Activated naive CD4-positive, alpha-beta T cell treated with anti-CD3 and anti-CD28 coated beads, Interleukin-2, amount 10 ng/mL, durations not matched to agents 7 days and 5 days (primary cell): ENCODE measurements at places on chromosomes 1 and 21.

- DNase-seq: no peak
Observed at GRCh38 chr1:205066141-205066818, 18.0 kb downstream of the TMEM81 start.

DNA sequence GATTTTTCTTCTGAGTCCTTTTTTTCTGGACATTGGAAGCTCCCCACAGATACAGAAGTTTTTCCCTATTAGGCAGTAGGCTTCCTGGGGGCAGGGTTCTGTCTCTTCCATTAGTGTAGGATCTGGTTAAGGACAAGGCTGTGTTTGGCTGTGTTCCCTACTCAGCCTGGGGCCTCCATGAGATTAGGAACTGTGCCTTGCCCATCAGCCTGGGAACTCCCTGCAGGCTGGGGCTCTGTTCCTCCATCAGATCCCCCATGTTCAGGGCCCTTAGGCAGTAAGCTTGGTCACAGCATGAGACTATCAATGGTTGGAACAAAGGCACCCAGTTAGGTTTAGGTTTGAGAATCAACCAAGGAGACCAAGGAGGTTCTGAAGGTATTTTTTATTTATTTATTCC is 22.7 kb downstream of the NAV1 start:
- no peak for DNase-seq

GRCh38 chr21:33041981-33042380 is 16.2 kb downstream of the OLIG2 start:
- no peak for DNase-seq

GRCh38 chr1:156741481-156741983 is 644 bp upstream of the MRPL24 start:
- DNase-seq: no peak

DNA sequence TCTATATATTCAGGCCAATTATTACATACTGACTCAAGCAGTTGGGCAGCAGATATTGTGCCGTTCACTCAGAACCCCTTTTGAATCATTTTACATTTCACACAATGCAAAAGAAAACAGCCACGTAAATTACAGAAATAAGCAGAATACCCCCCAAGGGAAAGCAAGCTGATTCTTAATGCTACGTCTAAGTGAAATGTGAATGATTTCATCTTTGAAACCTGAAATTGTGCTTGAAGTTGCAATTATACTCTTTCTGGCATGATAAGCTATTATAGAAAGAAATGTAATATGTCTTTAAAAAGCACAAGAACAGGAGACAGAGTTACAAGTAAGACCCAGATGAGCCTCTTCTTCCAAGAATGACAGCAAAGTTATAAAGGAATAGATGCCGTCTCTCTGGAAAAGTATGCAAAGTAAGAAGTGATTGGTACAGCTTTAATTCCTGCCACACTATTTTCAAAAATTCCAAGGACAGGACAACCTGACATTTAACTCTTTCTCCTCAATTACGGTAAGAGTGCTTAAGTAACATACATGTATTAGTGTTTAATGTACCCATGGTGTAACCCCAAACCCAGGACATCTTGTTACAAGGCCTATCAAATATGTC is 891.5 kb upstream of the ADGRL2 start:
- no peak for DNase-seq

DNA sequence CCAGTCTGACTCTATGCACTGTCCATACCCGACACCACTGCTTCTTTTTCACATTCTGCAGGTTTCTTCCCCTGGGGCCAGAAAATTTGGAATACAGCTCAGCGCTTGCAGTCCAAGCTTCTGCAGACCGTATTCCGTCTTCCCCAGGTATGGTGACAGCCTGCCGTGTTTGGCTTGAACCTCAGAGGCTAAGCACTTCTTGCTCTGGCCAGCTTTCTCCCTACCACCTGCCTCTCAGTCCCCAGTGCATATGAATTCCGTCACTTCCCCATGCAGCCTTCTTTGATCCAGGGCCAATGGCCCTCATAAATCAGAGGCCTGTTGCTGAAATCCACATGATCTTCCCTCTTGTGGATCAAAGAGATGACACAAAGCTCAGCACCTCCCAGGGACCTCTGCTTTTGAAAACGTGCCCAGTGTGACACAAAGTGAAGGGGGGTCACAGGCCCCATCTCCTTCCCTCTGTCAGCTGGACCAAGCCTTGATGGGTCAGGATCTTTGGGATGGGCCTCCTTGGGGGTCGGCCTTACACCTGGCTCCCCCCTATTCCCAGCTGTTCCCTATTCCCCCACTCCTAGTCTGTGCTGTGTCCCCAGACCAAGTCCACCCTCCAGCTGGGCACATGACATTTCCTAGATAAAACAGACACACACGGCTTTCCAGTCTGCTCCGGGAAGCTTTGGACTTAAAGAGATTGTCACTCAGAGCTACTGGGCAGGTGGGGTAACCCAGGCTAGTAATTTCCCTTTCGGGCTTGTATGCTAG is 66.6 kb downstream of the HMGB4 start:
- DNase-seq: no peak

- no peak for DNase-seq
Observed at GRCh38 chr1:207646944-207647579, 2.1 kb downstream of the CR1L start.

DNA sequence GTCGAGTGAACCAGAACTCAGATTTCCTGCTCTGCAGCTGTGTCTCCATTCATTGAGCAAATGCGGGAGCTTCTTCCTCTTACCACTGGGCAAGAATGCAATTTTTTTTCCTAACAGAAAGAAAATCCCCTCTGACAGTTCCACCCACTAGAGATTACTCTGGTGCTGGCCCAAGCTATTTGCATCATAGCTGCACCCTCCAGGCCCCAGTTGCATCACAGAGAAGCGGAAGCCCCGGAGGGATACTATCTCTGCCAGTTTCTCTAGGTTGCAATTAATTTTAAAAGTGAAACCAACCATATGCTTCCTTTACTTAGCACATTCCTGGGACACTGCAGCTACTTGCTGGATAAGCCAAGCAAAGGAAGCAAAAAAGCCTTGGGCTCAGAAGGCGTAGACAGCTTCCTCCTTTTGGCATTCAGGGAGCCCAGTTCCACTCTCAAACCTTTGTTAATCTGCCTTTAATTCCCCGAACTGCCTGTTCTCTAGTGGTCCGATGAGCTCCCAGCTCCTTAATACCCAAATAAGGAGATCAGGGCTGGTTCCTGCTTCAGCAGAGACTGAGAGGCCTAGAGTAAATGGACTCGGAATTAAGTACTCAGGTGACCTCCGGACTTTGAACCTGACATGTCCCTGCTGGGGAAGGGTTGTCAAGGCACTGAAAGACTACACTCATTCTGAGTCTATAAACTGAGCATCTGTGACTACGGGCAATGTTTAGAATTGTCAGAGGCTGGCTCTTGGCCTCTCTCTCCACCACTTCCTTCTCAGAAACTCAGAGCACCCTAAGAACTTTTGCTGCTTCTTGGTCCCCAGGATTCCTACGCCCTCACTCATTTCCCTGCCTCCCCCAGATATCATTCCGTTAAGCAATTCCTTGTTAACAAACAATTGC is 72.5 kb upstream of the TNFSF18 start:
- DNase-seq: no peak

- DNase-seq: no peak
Observed at GRCh38 chr1:240287722-240288121, 196.0 kb downstream of the FMN2 start.

DNA sequence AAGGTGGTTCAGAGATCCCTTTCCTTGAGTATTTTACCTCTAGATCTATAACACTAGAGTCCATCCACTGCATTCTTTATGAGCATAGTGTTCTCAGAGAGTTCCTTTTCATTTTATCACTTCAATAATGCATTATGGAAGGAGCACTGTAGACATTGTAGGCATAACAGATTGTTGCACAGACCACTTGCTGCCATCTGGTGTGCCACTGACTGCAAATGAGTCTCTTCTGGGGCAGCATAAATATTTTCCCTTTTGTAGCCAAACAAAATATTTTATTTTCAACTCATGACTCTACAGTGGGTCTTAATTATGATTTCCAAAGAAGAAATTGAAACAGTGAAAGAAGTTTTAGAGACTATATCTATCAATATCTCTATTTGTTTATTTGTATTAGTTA is 290.4 kb downstream of the OLFM3 start:
- no peak for DNase-seq

DNA sequence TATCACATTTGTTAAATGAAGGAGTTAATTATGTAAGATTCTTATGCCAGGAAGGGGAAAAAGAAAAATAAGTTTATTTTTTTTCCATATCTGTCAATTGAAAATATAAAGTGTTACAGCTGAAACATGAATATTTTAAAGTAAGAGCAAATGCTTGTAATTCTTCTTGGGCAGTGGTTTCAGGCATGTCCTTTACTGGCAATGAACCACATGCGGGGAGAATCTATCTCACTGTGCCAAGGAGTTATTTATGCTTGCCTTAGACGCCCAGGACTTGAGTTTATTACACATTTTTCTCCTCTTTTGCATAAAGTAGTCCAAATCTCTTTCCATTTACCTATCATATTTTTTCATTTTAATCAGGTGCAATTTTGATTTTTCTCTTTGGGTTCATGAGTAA is 207.8 kb upstream of the NRIP1 start:
- DNase-seq: no peak

DNA sequence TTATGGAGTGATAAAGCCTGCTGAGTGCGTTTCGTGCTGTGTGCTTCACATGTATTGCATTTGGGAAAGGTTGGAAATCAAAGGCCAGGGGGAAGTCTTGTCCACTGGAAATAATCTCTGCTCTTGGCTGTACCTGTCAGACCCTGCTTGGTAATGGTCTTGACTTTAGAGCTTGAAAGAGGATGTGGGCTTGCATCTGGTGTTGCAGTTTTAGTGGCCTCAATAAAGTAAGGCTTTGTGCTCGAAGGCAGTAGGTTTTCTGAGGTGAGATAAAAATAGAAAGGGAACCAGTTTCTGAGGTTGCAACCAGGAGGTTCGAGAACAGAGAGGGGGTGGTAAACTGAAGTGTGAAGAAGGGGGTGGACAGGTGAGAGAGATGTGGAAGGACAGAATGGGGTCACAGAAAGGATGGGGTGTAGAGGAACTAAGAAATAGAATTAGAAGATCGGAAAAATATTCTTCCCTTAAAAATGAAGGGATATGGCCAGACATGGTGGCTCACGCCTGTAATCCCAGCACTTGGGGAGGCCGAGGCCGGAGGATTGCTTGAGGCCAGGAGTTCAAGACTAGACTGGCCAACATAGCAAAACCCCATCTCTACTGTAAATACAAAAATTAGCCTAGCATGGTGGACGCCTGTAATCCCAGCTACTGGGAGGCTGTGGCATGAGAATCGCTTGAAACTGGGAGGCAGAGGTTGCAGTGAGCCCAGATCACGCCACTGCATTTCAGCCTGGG is 1.5 kb downstream of the S100PBP start:
- peak; percentile 51 for DNase-seq

GRCh38 chr1:246297279-246298265 is 209.5 kb downstream of the SMYD3 start:
- DNase-seq: no peak

DNA sequence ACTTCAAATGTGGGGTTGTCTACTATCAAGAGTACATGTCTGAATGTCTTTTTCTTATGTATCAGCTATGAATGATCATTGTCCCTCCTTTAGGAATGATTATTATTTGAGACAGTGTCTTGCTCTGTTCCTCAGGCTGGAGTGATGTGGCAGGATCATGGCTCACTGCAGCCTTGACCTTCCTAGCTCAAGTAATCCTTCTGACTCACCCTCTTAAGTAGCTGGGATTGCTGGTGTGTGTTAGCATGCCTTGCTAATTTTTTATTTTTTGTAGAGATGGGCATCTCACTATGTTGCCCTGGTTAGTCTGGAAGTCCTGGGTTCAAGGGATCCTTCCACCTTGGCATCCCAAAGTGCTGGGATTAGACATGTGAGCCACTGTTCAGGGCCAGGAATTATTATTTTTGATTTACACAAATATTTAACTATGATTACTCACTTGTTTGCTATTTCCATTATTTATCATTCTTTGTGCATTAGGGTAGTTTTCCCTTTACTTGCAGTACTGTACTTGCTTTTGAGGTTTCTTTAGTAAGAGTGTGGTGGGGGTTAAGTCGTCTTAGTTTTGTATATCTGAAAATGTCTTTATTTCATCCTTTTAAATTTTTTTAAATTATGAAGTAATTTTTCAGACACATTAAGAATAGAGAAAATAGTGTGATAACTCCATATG is 12.8 kb downstream of the S100A7 start:
- DNase-seq: no peak

GRCh38 chr1:93658188-93658587 is 23.4 kb downstream of the BCAR3 start:
- DNase-seq: no peak

- no peak for DNase-seq
Observed at GRCh38 chr1:3599816-3600215, 11.5 kb downstream of the MEGF6 start.

DNA sequence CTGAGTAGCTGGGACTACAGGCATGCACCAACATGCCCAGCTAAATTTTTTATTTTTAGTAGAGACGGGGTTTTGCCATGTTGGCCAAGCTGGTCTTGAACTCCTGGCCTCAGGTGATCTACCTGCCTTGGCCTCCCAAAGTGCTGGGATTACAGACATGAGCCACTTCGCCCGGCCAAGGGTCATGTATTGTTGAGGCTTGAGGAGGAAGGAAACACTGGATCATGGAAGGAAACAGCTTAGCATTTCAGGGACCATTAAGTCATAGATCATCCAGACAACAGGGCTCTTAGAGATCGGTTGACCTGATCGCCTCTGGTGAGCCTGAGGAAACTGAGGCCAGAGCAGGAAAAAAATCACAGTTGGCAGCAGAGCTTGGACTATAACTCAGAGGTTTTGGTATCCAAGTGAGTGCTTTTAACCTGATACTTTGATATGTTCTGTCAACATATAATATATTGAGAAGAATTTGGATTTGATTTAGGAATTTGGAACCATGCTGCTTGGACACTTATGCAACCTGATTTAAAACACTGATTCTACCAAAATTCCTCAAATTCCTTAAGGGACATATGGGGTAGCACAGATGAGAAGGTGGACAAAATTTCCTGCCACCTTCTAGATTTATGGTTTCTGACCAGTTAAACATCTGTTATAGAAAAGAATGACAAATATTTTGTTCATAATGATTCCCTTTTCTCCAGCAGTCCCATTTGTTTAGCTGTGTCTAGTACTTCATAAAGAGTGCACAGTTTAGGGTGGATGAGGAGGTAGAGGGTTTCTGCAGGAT is 13.1 kb upstream of the BMP8A start:
- no peak for DNase-seq

DNA sequence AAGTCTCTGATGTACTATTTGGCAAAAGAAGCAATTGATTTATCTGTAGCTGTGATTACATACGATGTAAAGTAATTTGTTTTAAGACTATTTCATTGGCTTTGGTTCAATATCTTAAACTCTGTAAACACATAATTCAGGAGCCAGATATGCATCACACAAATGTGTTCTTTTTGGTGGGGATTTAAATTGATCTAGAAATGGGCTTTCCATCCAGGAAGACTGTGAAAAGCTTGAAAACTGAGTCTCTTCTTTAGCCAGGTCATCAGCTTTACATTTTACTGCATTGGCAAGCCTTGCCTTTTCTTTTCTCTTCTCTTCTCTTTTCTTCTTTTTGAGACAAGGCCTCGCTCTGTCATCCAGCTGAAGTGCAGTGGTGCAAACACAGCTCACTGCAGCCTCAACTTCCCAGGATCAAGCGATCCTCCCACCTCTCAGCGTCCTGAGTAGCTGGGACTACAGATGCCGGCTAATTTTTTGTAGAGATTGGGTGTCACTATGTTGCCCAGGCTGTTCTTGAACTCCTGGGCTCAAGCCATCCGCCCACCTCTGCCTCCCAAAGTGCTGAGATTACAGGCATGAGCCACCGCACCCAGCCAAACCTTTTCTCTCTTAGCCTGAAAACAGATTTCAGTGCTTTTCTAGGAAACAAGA is 1.4 kb downstream of the RCAN3 start:
- DNase-seq: peak; percentile 51

- DNase-seq: no peak
Observed at GRCh38 chr1:44759077-44759476, 16.3 kb upstream of the RPS8 start.
